Naive thymus-derived CD4-positive, alpha-beta T cell (primary cell): ENCODE measurements at places on chromosomes 7 and 10. TPM values are rescaled to one million over a fixed set of nuclear protein-coding genes. Genes with fewer than 3 reads are reported as not detected.

- DNase-seq: no peak
Observed at GRCh38 chr7:73905360-73905759, 44.4 kb downstream of the TMEM270 start.

GRCh38 chr7:139587535-139587934, 64.0 kb downstream of the CLEC2L start:
- DNase-seq: no peak

DNA sequence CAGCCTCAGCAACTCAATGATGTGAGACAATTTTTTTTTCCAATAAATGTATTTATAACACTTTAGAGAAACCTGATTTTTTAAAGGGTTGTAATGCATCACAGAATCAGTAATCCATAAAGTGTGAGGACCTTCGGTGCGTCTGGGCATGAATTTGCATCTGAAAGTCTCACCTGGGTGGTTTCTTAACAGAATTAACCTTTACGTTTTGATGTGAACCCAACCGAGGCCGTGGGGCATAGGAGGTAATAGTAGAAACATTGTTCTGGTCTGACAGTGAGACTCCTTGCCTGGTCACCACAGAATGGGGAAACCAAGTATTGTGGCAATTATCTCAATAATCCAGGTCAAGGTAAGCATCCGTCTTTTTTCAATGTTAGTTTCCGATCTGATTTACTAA, 114.6 kb downstream of the PRKCQ start:
- DNase-seq: no peak

GRCh38 chr7:112143582-112143981, 62.6 kb downstream of the DOCK4 start:
- no peak for DNase-seq

Gene AS3MT
- 1.4 TPM for total RNA-seq
